GM23248 (cell line): ENCODE measurements at places on chromosomes 2 and 18.
A peak's percentile ranks its signal among the peaks of the same experiment; 100 is the strongest.

DNA sequence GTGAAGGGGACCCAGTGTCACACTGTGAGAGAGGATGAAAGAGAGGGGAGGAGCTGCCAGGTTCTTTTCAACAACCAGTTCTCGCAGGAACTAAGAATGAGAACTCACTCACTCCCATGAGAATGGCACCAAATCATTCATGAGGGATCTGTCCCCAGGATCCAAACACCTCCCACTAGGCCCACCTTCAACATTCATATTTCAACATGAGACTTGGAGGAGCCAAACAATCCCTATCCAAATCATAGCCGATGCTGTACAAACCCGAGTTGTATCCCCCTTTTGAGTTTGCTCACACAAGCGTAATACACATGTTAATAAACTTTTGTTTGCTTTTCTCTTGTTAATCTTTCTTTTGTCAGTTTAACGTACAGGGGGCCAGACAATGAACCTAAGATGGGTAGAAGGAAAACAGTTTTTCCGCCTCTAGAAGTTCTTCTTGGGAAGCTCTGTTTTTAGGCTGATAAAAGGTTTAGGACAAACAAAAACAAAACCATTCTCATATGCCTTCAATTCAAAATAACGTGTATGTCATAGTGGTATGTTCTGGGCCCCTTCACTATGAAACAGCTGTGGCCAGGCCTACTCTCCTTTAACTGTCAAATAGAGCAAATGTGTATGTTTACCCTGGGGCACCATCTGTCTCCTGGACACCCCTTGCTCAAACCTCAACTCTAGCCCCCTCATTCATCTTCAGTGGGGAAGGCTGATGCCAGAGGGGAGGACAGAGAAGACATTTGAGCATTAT is 9.1 kb upstream of the TMEM37 start:
- no peak overlapping the region for H3K27ac ChIP-seq
- no peak overlapping the region for H3K4me3 ChIP-seq
- no peak for DNase-seq
- no peaks in the 10 kb centered on the region for H3K36me3 ChIP-seq
- H3K27me3 ChIP-seq: peaks cover 6% of the 10 kb centered on the region; the same call in 1 of the 2 replicates
- H3K4me1 ChIP-seq: peaks cover 10% of the 10 kb centered on the region

- H3K27me3 ChIP-seq: no peaks in the 10 kb centered on the region
- peak; percentile 9 for DNase-seq
- H3K4me3 ChIP-seq: no peak overlapping the region
- peaks cover 33% of the 10 kb centered on the region; the same call in 1 of the 2 replicates for H3K36me3 ChIP-seq
Observed at GRCh38 chr2:69062307-69062962, 49.5 kb downstream of the ANTXR1 start.

DNA sequence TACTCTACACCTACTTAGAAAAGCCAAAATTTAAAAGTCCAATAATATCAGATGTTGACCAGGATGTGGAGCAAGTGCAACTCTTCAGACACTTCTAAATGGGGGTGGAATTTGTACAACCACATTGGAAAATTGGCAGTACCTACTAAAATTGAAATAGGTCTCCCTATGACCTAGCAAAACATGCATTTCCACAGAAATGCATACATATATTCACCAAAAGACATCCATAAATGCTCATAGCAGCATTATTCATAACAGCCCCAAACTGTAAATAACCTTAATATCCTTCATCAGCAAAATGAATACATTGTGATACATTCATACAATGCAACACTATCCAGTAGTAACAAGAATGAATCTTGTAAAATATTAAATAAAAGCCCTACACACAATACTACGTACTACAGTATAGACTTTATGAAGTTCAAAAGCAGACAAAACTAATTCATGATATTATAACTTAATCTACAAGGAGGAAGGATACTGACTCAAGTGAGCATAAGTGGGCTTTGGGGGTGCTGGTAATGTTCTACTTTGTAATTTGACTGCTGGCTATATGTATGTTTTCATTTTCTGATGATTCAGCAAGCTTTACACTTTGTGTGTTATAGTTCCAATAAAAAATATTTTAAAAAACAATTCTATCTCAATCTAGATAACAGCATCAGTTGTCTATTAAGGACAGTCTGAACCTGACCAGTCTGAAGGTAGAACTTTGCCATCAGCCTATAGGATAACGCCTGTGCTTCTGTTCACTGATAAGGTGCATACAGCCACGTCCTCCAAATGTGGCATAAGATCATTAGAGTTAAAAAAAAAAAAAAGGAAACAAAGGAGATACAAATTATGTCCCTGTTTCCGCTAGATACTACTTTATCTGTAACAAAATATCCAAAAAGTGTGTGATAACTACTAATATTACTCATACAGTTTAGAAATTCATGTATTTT is 6.6 kb upstream of the TNFRSF11A start:
- peaks cover 16% of the 10 kb centered on the region for H3K27me3 ChIP-seq
- H3K4me3 ChIP-seq: no peak overlapping the region
- H3K27ac ChIP-seq: no peak overlapping the region
- no peak for DNase-seq
- no peaks in the 10 kb centered on the region for H3K4me1 ChIP-seq

GRCh38 chr18:34993289-34993688 is 47.9 kb upstream of the MAPRE2 start:
- no peak overlapping the region for H3K4me3 ChIP-seq
- H3K36me3 ChIP-seq: no peaks in the 10 kb centered on the region
- no peak for DNase-seq
- H3K4me1 ChIP-seq: 0 out of 2 replicates have a peak, but pooled peaks cover 5% of the 10 kb centered on the region

- no peak overlapping the region for H3K27ac ChIP-seq
- no peaks in the 10 kb centered on the region for H3K4me1 ChIP-seq
- peak; percentile 77 for DNase-seq
- peaks cover 5% of the 10 kb centered on the region; the same call in 1 of the 2 replicates for H3K27me3 ChIP-seq
- no peaks in the 10 kb centered on the region for H3K36me3 ChIP-seq
Observed at GRCh38 chr2:165016772-165017411, 61.6 kb upstream of the SLC38A11 start.

GRCh38 chr2:227606476-227606875 is 7.8 kb downstream of the SCYGR2 start:
- no peaks in the 10 kb centered on the region for H3K27me3 ChIP-seq
- DNase-seq: no peak
- no peak overlapping the region for H3K27ac ChIP-seq
- H3K4me1 ChIP-seq: no peaks in the 10 kb centered on the region
- H3K4me3 ChIP-seq: no peak overlapping the region
- H3K36me3 ChIP-seq: no peaks in the 10 kb centered on the region

DNA sequence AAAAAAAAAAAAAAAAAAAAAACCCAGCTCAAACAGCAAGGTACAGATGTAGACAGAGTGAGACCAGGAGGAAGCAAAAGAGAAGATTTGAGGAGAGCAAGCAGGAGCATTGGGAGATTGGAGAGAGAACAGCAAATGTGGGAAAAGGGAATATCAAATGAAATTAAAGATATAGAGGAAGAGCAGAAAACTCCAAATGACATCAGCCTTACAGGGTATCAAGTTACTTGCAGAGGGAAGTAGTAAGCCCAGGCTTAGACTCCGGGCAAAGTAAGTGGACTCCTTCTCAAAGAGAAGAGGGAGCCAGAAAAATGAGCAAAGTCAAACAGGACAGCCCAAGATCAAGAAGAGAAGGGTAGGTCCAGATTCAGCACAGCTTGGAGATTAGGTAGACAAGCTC is 93.3 kb upstream of the PPP1CB start:
- no peaks in the 10 kb centered on the region for H3K27me3 ChIP-seq
- peaks cover 20% of the 10 kb centered on the region for H3K4me1 ChIP-seq
- peak; percentile 68 for DNase-seq
- H3K36me3 ChIP-seq: no peaks in the 10 kb centered on the region
- H3K27ac ChIP-seq: peak overlapping the region; percentile 14; the same call in 1 of the 2 replicates
- peak overlapping the region; percentile 25 for H3K4me3 ChIP-seq

DNA sequence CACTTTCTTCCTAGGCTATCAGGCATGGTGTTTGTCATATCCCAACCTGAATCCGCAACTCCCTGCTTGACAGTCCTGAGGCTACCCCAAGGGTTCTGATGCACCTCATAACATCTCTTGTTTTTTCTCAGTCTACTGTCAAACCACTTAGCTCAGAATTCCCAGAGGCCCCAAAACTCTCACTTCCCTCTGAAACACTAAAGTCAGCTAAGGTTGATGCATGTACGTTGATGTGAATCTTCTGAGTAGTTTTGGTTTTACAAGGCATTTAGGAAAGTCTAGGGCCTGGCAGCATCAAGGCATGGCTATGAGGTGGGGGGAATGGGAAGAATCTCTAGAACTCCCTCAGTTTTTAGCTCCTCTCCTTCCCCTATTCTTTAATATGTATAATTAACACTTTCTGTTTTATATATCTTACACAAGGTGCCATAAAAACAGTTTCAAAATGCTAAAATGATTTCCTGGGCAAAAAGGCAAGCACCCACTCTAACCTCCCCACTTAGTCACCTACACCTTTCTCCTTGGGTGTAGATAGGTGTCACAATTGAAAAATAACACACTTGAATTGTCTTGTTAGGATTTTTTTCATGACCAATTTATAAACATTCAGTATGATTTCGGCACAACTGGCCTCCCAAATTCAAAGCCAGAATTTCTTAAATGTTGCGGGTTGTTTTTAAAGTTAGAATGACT is 71.4 kb upstream of the TANK start:
- no peaks in the 10 kb centered on the region for H3K4me1 ChIP-seq
- H3K36me3 ChIP-seq: no peaks in the 10 kb centered on the region
- no peaks in the 10 kb centered on the region for H3K27me3 ChIP-seq
- H3K4me3 ChIP-seq: no peak overlapping the region

DNA sequence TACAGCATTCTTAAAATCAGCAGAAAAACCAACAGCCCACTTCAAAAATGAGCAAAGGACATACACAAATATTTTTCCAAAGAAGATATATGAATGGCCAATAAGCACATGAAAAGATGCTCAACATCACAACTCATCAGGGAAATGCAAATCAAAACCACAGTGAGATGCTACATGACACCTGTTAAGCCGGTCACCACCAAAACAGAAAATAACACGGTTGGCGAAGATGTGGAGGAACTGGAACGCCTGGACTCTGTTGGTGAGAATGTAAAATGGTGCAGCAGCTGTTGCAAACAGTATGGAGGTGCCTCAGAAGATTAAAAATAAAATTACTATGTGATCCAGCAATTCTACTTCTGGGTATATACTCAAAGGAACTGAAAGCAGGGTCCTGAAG is 184.8 kb downstream of the INHBB start:
- no peaks in the 10 kb centered on the region for H3K27me3 ChIP-seq
- H3K27ac ChIP-seq: no peak overlapping the region
- H3K36me3 ChIP-seq: no peaks in the 10 kb centered on the region
- no peak for DNase-seq
- peaks cover 6% of the 10 kb centered on the region for H3K4me1 ChIP-seq
- H3K4me3 ChIP-seq: no peak overlapping the region

DNA sequence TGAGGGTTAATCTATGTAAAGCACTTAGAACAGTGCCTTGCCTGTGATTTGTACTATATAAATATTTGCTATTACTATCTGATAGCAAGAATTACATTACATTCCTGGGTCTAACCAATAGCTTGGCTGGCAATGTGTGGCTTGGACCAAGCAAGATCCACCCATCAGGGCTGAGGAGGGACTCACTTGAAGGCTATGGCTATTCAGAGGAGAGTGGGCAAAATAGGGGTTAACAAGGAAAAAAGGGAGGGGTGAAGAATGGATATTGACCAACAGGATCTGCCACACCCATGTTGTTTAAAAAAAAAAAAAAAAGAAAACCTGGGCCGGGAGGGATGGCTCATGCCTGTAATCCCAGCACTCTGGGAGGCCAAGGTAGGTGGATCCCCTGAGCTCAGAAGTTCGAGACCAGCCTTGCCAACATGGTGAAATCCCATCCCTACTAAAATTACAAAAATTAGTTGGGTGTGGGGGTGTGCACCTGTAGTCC is 20.0 kb upstream of the TMBIM1 start:
- H3K36me3 ChIP-seq: no peaks in the 10 kb centered on the region
- H3K4me3 ChIP-seq: no peak overlapping the region
- no peaks in the 10 kb centered on the region for H3K27me3 ChIP-seq
- no peaks in the 10 kb centered on the region for H3K4me1 ChIP-seq
- no peak overlapping the region for H3K27ac ChIP-seq

DNA sequence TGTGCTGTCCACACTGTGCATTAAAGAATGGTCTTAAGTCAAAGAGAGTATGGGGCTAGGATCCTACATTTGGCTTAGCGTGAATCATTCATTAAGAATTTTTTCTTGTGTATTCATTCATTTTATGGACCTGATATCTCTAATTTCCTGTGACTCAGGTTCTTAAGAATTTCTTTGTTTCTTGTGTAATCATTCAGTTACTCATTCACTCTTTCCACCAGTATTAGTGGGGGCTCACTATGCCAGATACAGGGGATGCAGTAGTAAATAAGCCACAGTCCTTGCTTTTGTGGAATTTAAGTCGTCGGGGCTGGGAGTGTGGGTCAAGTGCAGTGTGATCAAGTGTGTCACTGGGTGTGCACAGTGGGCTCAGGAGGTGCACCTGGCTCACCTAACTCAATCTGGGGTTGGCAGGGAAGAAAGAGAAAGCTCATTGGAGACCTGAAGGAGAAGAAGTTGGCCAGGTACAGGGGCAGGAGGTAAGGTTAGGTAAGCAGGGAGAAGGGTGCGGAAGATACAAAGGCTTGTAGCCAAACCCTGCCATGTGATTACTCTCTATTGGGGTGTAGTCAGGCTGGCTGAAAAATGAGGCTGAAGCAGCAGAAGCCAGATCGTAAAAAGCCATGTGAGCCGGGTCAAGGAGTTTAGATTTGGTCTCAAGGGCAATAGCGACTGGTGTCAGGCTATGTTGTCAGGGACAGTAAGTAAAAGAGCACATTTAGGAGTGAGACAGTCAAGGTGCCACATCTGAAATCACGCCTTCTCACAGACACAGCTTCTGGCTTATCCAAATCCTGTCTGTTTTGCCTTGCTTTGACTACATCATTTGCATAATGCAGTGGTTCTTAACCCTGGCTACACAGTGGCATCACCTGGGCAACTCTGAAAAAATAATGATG is 67.2 kb downstream of the KCTD1 start:
- peaks cover 44% of the 10 kb centered on the region for H3K4me1 ChIP-seq
- H3K4me3 ChIP-seq: 0 out of 2 replicates have a peak overlapping the region, but pooled peaks have one; percentile 17
- no peaks in the 10 kb centered on the region for H3K27me3 ChIP-seq
